Posterior cingulate gyrus (tissue), 11 donors: ENCODE measurements at places on chromosomes 6 and 20.

- DNase-seq, result no peak
Observed at GRCh38 chr6:139392794-139393193, 18.3 kb upstream of the CITED2 start.

DNA sequence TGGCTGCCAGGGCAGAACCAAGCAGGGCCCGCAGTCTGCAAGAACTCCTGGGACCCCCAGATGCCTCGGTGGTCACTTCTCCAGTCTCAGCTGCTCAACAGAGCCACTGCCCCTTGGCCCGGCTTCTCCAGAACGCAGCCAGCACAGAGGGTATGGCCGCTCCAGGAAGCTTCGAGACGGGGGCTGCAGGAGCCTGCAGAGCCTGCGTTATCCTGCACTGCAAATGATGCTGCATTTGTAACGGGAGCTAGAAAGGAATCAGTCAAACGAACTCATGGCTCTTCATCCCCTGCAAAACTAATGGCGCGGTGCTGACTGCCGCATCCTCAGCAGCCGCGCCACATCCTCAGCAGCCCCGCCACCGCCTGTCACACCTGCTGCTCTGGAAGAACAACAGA, 254.9 kb downstream of the TAF4 start:
- no peak for DNase-seq

DNA sequence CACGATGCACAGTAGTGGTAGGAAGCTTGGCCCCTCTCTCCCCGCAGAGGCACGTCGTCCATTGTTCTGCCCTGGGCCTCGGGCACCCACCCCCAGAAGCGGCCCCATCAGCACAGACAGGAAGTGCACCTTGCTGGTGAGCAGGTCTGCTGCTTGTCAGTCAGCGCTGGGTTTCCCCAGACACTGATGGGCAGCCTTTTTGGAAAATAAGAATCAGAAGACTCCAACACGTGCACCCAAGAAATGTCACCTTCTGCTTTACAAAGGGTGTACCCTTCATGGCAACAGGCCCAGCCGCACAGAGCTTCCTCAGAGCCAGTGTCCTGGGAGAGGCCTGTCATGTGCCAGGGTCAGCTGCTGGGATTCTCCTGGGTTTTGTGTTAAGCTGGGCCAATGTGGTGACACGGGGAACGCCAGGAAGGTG, 34.7 kb upstream of the IRF4 start:
- DNase-seq, result no peak

- no peak for DNase-seq
Observed at GRCh38 chr20:45340951-45341350, 7.3 kb downstream of the SDC4 start.

- DNase-seq, result no peak
Observed at GRCh38 chr6:37646986-37647764, 50.5 kb downstream of the MDGA1 start.

DNA sequence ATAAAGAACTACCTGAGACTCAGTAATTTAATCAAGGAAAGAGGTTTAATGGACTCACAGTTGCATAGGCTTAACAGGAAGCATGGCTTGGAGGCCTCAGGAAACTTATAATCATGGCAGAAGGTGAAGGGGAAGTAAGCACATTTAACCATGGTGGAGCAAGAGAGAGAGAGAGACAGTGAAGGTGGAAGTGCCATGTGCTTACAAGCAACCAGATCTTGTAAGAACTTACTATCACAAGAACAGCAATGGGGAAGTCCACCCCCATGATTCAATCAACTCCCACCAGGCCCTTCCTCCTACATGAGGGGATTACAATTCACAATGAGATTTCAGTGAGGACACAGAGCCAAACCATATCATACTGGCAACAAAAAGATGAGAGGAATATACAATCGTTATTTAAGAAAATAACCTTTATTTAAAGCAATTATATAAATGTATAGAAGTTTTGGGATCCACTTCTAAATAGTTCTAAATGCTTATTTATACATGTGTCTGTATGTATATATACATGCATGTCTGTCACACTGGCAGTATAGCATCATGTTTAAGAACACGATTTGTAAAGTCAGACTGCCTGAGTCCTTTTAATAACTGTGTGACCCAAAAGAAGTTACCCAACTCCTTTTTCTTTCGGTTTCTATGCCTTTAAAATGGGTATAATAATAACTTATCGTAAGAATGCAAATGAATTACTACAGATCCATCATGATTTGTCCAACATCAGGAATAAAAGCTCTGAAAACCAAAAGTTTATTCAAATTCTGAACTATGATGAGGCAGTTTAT, 255.7 kb upstream of the THEMIS start:
- DNase-seq, result no peak
